ENCODE measurements at places on chromosomes 7 and 10. TPM values are rescaled to one million over a fixed set of nuclear protein-coding genes. Genes with fewer than 3 reads are reported as not detected.

NYAP1 gene
- total RNA-seq = not detected

STEAP4 gene
- not detected for total RNA-seq

NUTM2A gene
- 0.56 TPM for total RNA-seq

MUC3A gene
- not detected for total RNA-seq

Data from natural killer cell treated with Interleukin-12 subunit alpha and Interleukin-12 subunit beta and Interleukin-15 and Interleukin-18, amount 100 ng/mL, for 72 hours (primary cell).